PC-9 (cell line): ENCODE measurements at places on chromosomes 4 and X.
A peak's percentile ranks its signal among the peaks of the same experiment; 100 is the strongest.

DNA sequence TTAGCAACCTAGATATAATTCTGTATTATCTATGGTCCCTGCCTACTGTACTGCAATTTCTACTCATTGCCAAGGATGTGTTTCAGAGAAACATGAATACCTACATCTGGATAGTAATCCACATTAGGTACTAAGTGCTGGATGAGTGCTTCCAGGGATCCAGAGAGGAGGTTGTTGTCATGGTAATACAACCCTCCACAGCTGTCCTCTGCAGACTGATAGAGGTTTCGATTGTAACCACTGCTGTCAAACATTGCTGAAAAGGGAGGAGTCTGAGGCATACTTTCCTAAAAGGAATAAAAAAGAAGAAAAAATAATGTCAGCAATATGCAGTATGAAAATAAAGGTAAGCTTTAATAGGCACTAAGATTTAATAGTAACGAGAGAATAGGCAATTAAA, 12.5 kb downstream of the RASGEF1B start:
- DNase-seq, result no peak

DNA sequence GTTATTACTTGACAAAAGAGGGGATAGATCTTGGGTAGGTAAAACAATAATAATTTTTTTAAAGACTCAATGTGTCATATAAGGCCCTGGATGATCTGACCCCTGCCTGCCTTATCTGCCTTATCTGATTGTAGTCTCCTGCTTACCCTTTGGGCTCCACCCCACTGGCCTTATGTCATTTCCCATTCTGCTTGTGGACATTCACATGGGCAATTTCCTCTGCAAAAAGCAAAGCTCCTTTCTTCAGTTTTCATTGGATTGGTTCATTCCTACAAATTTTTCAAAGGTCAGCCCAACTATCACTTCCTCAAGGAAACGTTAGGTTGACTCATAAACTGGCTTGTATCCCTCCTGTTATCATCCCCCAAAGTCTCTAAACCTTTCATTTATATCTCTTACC, 15.7 kb upstream of the TET2 start:
- no peak for DNase-seq

GRCh38 chr4:78683352-78683751, 92.8 kb upstream of the BMP2K start:
- no peak for DNase-seq

- DNase-seq, result no peak
Measured at GRCh38 chrX:39000802-39001201, 199.5 kb downstream of the MID1IP1 start.

- DNase-seq, result no peak
Measured at GRCh38 chr4:112888622-112889021, 160.8 kb upstream of the ANK2 start.

DNA sequence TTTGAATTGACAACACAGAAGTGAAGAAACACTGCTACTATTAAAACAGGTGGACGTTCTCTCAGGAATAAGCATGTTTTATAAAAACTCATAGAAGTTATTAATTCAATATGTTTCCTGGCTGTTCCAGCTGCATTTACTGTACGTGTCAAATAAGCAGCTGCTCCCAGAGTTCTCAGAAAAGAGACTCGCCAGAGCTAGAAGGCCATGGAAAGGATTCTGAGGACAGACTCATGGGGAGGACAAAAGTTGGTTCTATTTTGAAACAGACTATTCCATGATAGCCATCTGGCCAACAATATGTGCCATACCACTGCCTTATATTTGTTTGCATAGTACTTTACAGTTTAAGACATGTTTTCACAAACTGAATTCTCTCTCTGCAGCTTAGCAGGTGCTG, 136.5 kb downstream of the NR3C2 start:
- no peak for DNase-seq

DNA sequence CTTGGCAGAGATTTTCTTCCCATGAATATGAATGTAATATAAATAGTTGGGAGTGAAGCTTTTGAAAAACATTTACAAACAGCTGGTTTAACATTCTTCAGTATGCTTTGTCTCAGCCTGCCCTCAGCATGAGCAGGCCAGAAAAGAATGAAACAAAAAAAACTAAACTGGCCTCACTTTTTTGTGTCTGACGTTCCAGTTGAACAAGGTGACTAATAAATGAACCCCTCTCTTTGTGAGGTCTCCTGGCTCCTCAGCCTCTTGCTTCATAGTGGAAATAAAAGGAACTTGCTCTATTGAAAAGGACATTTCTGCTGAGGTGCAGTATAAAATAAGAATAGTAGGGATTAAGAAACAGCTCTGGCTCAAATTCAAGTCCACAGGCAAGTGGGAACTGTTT, 9.4 kb downstream of the CHST7 start:
- DNase-seq, result no peak

DNA sequence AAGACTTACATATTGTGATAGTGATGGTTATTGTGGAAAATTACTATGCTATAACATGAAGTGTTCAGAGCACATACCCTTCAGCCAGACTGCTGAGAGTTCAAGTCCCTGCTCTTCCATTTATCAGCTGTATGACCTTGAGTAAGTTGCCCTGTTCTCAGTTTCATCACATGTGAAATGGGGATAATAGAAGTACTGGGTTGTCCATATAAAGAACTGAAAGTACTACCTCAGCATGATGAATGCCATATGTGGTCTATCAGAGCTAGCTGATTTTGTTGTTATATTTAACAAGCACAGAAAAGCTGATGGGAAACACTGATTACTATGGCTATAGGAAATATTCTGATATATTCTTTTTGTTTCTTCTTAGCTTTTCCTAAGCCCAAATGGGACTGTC, 115.6 kb downstream of the REPS2 start:
- no peak for DNase-seq

DNA sequence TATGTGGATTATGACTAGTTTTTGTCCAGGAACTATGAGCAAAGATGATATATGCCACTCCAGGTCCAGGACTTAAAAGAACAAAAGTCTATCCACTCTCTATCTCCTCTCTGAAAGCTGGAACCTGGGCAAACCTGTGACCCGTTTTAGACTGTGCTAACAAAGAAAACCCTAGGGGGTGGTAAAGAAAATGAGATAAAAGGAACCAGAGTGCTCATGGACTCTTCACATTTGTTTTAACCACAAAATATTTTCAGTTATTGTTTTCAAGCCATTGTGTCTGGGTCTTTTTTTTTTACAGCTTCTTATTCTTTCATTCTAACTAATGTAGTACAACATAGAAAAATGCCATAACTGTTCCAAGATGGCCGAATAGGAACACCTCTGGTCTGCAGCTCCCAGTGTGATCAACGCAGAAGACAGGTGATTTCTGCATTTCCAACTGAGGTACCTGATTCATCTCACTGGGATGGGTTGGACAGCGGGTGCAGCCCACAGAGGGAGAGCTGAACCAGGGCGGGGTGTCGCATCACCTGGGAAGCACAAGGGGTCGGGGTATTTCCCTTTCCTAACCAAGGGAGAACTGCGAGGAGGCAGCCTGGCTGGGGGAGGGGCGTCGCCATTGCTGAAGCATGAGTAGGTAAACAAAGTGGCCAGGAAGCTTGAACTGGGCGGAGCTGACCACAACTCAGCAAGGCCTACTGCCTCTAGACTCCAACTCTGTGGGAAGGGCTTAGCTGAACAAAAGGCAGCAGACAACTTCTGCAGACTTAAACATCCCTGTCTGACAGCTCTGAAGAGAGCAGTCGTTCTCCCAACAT, 45.1 kb downstream of the CHM start:
- peak; percentile 72 for DNase-seq

DNA sequence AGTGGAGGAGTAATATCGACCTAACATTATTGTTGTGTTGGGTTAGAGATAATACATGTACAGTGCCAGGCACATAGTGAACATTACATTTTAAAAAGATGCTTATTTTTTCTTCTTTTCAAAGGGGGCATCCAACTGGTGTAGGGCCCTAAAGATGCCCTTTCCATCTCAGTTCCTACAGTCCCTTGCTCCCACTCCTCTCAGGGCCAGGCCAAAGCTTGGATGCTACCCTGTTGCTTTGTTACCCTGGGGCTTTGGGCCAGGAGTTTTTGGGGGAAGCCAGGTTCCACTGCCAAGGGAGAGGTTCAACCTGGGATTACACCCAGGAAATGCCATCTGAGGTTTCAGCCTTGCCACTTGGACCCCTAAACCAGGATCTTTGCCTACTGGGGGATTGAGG, 918 bp downstream of the IGSF1 start:
- no peak for DNase-seq

- DNase-seq, result peak; percentile 52
Measured at GRCh38 chrX:11757719-11758399, at the start of gene MSL3. TSS of gene MSL3 (plus strand) at chrX:11758237. CDS start at chrX:11758264, 27 bp downstream.

DNA sequence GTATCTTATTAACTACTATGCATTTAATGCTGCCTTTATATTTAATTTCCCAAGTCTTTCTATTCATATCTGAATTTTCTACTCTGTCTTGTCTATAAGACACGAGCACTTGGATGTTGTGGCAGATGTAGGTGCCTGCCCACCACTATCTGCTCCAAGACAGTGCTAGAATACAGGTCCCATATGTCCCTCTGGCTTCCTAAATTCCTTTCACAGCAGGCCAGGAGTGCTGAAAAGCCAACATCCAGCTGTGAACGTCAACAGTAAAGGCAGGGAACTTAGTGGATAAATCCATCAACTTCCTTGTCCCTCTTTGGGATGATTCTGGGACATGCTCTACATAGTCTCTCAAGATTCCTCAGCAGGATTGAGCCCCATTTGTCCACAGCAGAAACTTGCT, 245.1 kb upstream of the ETNPPL start:
- no peak for DNase-seq

DNA sequence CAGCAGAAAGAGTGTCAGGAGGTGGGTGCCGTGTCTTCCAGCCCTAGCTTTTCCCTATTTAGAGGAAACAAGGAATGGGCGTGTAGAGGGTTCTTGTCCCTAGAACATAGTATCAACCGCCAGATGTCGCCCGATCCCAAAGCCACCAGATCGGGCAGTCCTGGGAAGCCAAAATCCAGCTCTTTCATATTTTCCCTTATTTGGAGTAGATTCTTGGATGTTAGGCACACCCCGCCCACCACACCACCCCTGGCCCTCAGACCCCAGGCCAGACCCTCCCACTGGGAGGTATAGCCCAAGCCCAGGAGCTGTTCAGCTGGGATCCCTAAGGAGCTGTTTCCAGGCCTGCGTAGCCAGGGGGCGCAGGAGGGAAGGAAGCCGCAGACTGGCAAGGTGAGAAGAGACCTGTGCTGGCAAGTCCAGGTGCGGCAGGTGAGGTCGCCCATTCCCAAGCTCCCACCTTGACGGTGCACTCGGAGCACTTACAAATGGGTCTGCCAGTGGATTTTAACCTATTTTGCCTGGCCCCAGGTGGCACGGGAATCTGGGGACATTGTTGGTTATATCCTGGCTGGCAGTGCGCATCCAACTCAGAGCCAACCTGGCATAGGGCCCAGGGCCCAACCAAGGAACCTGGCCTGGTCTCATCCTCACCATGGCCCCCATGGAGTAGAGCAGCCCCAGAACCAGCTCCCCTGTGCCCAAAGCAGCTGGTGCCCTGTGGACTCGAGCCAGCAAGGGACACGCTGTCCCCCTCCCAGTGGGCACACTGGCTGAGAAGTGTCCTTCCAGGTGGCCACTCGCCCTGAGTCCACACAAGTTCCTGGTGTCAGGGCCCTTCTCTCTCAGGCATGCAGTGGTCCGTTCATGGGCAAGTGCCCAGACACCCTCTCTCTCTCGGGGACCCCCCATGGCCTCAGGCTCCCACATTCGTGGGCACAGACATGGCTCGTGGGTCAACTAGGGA, 811 bp downstream of the FLNA start:
- DNase-seq, result peak; percentile 76

DNA sequence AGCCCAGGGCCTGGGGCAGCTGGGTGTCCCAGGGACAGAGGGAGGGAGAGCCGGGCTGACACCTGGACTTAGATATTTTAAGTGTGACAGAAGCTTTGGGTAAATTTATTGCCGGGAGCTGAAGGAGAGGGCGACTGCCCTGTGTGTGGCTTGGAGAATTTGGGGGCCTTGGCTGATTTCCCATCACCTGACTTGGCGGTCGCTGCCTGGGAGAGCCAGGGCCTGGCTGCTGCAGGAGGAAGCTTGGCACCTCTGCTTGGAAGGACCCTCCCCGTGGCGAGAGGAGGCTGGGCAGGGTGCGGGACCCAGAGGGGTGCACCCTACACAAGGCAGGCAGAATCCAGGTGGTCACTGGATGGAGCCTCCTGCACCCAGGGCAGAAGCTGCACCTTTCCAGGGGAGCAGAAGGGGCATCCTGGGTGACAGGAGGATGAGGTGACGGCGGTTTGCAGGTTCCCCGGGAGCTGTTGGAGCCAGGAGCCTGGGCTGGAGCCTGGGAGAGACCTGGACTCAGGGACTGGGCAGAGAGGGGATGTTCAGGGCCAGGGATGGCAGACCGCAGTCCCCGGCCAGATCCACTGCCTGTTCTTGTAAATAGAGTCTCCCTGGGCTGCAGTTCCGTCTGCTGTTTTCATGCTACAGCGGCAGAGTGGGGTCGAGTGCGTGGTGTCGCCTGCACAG, 72.0 kb downstream of the RGS12 start:
- DNase-seq, result no peak

GRCh38 chr4:153706519-153706918, 22.4 kb downstream of the TLR2 start:
- DNase-seq, result no peak

DNA sequence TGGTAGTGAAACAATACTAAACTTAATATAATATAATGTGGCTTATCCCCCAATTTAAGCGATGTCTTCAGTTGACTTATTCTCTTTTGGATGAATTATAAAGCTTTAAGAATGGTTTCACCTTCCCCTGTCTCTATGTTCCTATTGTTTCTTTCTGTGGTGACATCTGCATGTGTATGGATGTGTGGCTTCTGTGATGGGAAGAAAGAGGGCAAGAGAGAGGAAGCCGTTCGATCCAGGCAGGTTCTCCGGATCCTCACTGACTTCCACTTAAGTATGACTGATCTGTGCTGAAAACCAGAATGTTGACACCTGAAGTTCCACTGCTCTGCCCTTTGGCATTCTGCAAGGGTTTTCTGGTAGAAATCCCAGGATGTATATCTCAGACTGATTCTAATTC, 1150.8 kb downstream of the STPG2 start:
- no peak for DNase-seq

DNA sequence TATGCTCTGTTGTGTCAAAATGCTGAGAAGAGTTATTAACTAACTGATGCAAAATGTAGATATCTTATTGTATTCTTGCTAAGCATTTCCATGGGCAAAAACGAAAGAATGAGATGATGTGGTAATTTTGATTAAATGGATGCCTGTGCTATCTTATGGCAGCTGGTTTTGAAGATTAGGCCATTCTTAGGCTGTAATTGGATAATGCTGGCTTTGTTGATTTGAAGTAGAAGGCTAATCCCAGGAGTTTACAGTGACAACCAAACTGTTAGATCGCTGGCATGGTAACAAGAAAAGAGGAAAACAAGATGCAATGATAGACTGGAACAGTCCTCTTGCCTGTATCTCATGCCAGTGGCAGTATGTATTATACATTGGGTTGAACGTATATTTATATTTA, 74.1 kb upstream of the WDR44 start:
- no peak for DNase-seq

DNA sequence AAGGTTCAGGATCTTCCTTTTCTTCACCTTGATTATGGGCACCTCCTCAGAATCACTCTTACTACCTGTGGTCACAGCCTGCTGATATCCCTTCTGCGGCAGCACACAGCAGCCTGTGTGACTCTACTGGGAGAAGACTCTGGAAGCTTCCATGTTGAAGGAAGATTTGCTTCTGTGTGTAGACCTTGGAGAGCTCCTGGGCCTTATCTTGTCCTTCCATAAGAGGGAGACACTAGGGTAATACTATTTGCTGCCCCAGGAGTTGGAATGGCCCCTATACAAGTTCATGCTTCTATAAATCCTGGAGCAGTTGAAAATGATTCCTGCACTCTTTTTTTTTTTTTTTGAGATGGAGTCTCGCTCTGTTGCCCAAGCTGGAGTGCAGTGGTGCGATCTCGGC, 10.2 kb upstream of the SUPT20HL1 start:
- no peak for DNase-seq
